ENCODE measurements at places on chromosomes 5 and 9. TPM values are rescaled to one million over a fixed set of nuclear protein-coding genes. Genes with fewer than 3 reads are reported as not detected.

CNTRL gene
- total RNA-seq, result 1.4 TPM

IFNB1 gene
- not detected for total RNA-seq

UBE2QL1 gene
- total RNA-seq, result 150 TPM

POC5 gene
- total RNA-seq, result 4.1 TPM

C5orf52 gene
- total RNA-seq, result not detected

DNA sequence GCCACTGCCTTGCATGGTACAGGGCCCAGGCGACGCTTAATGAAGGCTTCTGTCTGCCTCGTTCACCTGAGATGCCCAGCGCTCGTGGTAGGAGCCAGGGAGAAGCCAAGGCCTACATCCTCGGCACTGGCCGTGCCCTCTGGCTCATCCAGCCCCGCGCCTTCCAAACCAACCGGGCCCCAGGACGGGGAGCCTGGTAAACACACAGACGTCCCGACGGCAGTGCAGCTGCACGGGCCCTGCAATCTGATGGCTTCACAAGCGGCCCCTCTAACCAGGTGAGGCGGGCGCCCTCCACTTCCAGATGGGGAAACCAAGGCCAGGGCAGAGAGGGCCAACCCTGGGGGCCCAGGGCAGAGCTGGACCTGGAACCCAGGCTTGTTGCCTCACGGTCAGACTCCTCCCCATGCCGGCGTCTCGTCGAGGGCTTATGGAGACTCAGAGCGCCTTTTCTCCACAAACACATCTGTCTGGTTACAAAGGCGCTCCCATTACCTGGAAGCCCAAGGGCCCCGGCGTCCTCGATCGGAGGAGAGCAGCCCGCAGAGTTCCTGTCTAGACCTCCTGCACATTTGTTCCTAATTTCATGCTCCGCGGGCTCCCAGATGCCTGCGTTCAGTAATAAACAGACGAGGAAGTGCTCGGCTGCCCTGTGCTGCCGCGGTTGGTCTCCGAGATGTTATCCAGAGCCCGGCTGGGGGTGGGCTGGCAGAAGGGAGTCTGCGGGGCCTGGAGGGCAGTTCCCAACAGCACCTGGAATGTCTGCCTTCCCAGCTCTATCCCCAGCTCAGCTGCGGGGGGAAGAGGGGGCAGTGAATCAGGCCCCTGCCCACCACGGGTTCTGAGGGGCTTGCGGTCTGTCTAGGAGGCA is 23.5 kb downstream of the FAM163B start:
- no peaks in the 10 kb centered on the region for H3K4me1 ChIP-seq
- H3K27ac ChIP-seq, result no peak overlapping the region
- H3K36me3 ChIP-seq, result no peaks in the 10 kb centered on the region
- peaks cover 41% of the 10 kb centered on the region for H3K27me3 ChIP-seq

DNA sequence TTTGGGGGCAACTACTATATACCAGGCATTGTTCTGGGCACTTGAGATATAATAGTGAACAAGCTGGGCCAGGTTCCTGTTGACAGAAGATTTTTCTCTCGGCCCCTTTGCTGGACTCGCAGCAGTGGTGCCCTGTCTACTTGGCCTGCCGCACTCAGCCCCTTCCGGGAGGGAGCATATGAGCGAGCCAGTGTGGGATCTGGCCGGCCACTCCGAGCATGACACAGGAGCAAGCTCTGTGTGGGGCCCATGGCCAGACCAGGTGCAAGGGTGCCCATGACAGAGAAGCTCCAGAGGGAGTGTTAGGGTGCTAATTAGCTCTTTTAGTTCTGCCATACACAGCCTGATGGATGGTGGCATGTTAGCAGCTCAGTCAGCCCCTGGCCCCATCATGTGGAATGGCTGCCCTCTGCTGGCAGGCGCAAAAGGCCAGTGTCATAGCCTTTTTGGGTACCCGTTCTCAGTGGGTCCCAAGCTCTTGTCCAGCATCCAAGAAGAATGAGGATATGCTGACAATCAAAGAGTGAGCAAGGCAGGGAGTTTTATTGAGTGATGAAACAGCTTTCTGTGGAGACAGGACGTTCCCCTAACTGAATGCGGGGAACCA is 9.3 kb upstream of the KIF4B start:
- no peaks in the 10 kb centered on the region for H3K27me3 ChIP-seq
- no peak overlapping the region for H3K27ac ChIP-seq
- no peaks in the 10 kb centered on the region for H3K36me3 ChIP-seq
- no peak for DNase-seq

GRCh38 chr9:107368696-107369095 is 85.6 kb downstream of the RAD23B start:
- no peaks in the 10 kb centered on the region for H3K36me3 ChIP-seq
- DNase-seq, result no peak
- H3K4me3 ChIP-seq, result no peak overlapping the region
- H3K4me1 ChIP-seq, result no peaks in the 10 kb centered on the region
- no peak overlapping the region for H3K27ac ChIP-seq

GRCh38 chr5:90606539-90606938 is 47.9 kb downstream of the ADGRV1 start:
- DNase-seq, result no peak
- no peaks in the 10 kb centered on the region for H3K27me3 ChIP-seq
- H3K4me1 ChIP-seq, result no peaks in the 10 kb centered on the region

GRCh38 chr5:173689171-173689736 is 72.8 kb upstream of the BOD1 start:
- no peaks in the 10 kb centered on the region for H3K36me3 ChIP-seq
- peak overlapping the region; percentile 1 for H3K4me3 ChIP-seq
- peak overlapping the region; percentile 76 for H3K27ac ChIP-seq
- no peak for DNase-seq

- no peaks in the 10 kb centered on the region for H3K4me1 ChIP-seq
- DNase-seq, result no peak
- H3K27me3 ChIP-seq, result no peaks in the 10 kb centered on the region
- H3K27ac ChIP-seq, result no peak overlapping the region
- no peaks in the 10 kb centered on the region for H3K36me3 ChIP-seq
Observed at GRCh38 chr5:143790457-143791112, 21.4 kb upstream of the HMHB1 start.

GRCh38 chr5:172455087-172455381 is 709 bp upstream of the SH3PXD2B start:
- peak overlapping the region; percentile 77 for H3K4me3 ChIP-seq
- DNase-seq, result no peak
- no peak overlapping the region for H3K27ac ChIP-seq
- H3K36me3 ChIP-seq, result no peaks in the 10 kb centered on the region

DNA sequence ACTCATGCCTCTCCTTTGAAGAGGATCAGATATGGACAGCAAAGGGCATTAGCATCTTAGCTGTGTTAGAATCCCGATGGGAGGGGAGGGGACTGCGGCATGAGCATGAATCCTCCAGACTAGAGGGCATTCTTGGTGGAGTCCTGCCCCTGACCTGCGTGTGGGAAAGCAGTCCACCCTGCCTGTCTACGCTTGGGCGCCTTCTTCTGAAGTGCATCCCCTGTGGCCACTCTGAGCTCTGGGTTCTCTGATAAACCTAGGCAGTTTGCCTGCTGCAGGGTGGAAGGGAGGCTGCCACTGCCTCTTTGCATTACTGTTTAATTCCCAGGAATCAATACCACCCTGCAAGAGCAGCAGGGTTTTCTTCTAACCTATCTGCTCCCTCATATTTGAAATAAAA is 169.3 kb downstream of the INSYN2B start:
- H3K4me1 ChIP-seq, result no peaks in the 10 kb centered on the region
- H3K27ac ChIP-seq, result no peak overlapping the region
- no peak overlapping the region for H3K4me3 ChIP-seq
- H3K27me3 ChIP-seq, result no peaks in the 10 kb centered on the region
- H3K36me3 ChIP-seq, result no peaks in the 10 kb centered on the region

GRCh38 chr5:1737790-1738405 is 61.7 kb downstream of the MRPL36 start:
- no peaks in the 10 kb centered on the region for H3K27me3 ChIP-seq
- DNase-seq, result no peak
- H3K4me3 ChIP-seq, result no peak overlapping the region

DNA sequence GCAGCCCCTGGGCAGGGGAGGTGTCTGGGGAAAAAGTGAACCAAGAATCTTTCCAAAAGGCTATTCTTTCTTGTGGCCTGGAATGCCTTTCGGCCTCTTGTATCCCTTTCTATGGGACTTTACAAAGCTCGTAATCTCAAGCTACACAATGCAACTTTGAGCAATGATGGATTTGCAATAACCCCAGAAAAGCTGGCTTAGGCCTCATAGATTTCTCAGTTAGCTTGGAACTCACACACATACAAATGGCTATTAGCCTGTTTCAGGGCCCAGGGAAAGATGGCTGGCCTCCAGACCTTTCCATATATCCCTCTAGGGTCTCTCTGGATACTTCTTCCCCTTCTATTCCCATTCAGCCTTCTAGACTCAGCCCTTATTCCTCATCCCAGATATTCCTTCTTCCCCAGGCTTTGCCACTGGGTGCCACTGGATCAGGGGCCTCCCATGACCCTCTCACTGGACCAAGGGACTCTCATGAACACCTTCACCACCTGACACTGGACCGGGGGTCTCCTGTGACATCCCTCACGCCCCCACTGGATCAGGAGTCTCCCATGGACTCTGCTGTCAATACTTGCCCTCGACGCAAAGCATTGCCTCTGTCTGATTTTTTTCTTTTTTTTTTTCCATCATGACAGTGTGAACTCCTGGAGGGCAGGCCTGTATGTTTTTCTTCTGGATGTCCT is 59.5 kb downstream of the RAD23B start:
- H3K36me3 ChIP-seq, result no peaks in the 10 kb centered on the region
- no peak overlapping the region for H3K4me3 ChIP-seq
- no peaks in the 10 kb centered on the region for H3K27me3 ChIP-seq
- H3K4me1 ChIP-seq, result peaks cover 20% of the 10 kb centered on the region
- no peak for DNase-seq

- H3K27ac ChIP-seq, result no peak overlapping the region
- H3K4me1 ChIP-seq, result peaks cover 44% of the 10 kb centered on the region
- DNase-seq, result no peak
- no peak overlapping the region for H3K4me3 ChIP-seq
Observed at GRCh38 chr5:109739741-109740728, 50.3 kb downstream of the MAN2A1 start.

DNA sequence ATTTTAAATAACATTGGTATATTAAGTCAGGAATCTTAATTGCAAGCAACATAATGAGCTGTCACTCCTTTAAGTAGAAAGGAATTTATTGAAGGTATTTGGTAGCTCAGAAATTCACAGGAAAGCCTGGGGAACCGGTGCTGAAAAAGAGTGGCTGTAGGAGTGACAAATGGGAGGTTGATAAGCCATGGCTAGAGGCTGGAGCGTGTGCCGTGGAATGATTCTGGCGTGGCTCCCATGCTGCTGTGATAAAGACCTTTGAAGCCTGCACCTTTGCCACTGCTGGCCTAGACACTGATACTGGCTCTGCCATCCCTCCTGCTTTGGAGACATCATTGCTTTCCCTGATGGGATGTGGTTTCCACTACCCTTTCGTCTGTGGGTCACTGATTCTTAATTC is 65.7 kb upstream of the ATG10 start:
- H3K36me3 ChIP-seq, result no peaks in the 10 kb centered on the region
- H3K4me1 ChIP-seq, result no peaks in the 10 kb centered on the region
- H3K4me3 ChIP-seq, result no peak overlapping the region

DNA sequence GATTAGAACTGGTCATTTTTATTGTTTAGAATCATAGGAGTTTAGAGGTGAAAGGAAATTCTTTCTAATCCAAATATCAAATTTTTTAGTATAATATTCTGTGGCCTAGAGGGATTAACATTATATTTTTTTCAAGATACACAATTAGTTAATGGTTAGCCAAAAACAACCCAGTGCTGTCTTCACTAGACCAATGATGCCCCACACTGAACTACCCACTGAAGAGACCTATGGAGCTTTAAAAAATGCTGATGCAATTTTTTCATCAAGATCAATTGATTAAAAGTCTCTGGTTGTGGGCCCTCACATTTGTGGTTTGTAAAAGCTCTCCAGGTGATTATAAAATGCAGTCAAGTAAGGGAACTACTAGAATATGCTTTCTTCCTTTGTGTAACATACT is 274.1 kb upstream of the C9orf72 start:
- no peaks in the 10 kb centered on the region for H3K36me3 ChIP-seq
- no peak overlapping the region for H3K4me3 ChIP-seq
- H3K27ac ChIP-seq, result no peak overlapping the region

DNA sequence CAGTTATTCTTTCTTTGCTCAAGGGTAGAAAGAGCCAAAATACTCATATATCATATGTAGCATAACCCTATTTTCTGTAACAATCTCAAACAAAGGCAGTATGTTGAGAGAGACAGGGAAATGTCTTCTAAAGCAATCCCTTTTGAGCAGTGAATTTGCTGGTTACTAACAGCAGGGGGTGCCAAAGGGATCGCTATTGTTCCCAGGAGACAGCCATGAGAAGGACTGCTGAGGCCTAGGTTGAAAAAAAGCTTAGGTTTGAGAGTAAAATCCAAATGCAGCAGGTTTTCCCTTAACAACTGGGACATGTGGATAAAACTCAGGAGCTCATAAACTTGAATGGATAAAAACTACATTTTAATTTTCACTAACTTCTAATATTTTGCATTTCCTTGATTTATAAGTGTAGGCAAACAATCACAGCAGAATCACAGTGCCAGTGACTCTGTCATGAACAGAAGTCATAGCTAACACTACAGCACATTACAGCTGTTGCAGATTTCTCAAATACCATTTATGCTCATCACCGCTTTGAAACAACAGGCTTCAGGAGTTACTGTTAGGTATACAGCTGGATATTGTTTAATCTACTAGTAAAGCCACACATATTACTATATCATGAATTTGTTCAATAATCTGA is 148.4 kb downstream of the MAPKAP1 start:
- DNase-seq, result peak; percentile 16
- no peak overlapping the region for H3K27ac ChIP-seq
- H3K4me1 ChIP-seq, result peaks cover 8% of the 10 kb centered on the region
- H3K4me3 ChIP-seq, result no peak overlapping the region
- H3K27me3 ChIP-seq, result no peaks in the 10 kb centered on the region

- H3K27ac ChIP-seq, result no peak overlapping the region
- H3K4me3 ChIP-seq, result no peak overlapping the region
- no peak for DNase-seq
- H3K27me3 ChIP-seq, result no peaks in the 10 kb centered on the region
Observed at GRCh38 chr9:94441796-94442195, 113.1 kb upstream of the PCAT7 start.

- no peaks in the 10 kb centered on the region for H3K4me1 ChIP-seq
- H3K4me3 ChIP-seq, result no peak overlapping the region
- no peak overlapping the region for H3K27ac ChIP-seq
- H3K36me3 ChIP-seq, result no peaks in the 10 kb centered on the region
- DNase-seq, result peak; percentile 59
Observed at GRCh38 chr5:170225326-170226128, 7.3 kb upstream of the C5orf58 start.

DNA sequence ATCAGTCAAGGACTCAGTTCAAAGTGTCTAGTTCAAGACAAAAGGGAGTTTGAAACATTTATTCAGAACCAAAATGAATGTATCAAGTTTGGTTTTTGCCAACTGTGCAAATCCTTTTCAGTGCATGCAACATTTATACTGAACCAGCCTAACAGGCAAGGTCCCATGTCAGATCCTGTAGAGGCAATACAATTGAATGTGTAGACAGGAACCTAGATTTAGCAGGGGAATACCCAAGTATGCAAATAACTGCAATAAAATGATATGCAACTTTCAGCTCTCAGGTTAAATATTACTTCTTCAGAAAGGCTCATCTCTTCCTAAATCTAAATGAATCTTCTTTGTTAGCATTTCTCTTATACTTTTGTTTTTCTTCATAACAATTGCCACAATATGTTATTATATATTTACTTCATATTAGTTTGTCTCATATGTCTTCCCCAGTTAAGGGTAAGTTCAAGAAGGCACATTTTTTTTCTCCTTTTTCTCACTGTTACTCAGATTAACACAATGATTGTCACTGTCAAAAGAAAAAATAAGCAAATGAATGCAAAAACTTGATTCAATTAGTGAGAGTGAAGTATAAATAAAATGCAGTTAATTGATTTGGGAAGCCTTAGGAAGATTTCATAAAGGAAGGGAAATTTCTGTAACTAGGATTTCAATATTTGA is 163.9 kb upstream of the RASA1 start:
- H3K36me3 ChIP-seq, result no peaks in the 10 kb centered on the region
- no peak for DNase-seq
- no peaks in the 10 kb centered on the region for H3K4me1 ChIP-seq
- no peak overlapping the region for H3K4me3 ChIP-seq
- no peaks in the 10 kb centered on the region for H3K27me3 ChIP-seq
- no peak overlapping the region for H3K27ac ChIP-seq

Measured in gastrocnemius medialis (tissue), 4 donors.